Iris pigment epithelial cell (primary cell): ENCODE measurements at places on chromosomes 1 and 21.

- no peak for DNase-seq
Measured at GRCh38 chr1:61085983-61086644, 3.8 kb downstream of the NFIA start.

- DNase-seq = peak; percentile 55
Measured at GRCh38 chr1:22275626-22276395, 132.9 kb upstream of the WNT4 start.

DNA sequence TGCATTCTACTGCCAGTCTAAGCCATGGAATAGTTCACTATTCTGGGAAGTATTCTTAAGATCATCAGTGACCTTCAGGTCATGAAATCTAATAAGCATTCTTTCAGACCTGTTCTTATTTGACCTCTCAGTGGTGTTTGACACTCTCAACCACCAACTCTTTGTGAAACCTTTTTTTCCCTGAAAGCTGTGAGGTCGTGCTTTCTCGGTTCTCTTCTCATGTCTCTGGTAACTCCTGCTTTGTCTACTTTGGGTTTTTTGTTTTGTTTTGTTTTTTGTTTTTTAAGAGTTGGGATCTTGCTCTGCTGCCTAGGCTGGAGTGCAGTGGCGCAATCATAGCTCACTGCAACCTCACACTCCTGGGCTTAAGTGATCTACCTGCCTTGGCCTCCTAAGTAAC lies 56.3 kb downstream of the POU2F1 start:
- no peak for DNase-seq

DNA sequence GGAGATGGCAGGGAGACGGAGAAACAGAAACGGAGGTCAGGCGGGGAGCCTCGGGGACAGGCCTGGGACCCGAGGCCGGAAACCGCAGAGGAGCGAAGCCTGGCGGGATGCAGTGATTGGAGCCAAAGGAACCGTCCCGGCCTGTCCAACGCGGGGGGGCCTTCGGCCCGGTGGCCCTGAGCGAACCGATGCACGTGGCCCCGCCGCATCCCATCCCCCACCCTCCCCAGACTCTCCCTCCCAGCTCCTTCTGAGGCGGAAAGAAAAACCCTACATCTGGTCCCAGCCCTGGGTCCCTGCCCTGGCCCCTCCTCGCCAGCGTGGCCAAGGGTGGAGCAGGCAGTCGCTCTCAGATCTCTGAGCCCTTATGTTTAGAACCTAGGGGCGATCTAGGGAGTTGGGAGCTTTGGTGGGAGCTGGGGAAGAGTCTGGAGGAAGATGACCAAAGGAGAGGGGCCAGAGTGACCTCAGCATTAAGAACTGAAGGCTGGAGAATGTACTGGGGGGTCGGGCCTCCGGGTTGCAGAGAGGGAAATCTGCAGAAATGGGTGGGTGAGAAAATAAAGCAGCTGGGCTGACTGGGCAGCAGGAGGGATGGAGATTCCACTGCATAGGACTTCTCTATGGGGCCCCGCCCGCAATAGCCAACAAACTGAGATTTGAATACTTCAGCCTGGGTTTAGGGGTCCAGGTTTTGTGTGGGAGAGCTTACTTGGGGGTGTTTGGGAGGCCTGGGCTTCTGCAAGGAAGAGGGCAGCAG lies 1.5 kb upstream of the CRABP2 start:
- DNase-seq = no peak

- DNase-seq = no peak
Measured at GRCh38 chr1:30188999-30189398, 534.4 kb downstream of the MATN1 start.
